ENCODE measurements at places on chromosomes 1 and 21.

DNA sequence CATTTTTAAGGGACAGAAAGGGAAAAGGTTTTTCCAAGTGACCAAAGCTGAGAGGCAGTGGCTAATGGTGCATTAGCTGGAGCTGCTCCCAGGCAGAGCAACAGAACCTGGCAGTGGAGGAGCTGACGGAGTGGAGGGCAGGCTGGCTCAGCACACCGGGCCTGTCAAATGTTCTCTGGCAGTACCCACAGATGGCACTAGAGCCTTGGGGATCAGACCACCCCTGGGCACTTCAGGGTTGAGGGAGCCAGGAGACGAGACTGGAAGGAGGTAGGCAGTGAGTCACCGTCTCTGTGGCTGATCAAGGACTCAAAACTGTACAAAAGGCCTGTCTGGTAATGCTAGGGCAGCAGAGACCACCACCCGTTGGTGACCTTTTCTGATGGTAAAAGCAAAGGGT lies 121.7 kb upstream of the KIAA0040 start:
- DNase-seq, result no peak

- no peak for DNase-seq
Observed at GRCh38 chr1:25619101-25619890, 2.7 kb downstream of the MAN1C1 start.

DNA sequence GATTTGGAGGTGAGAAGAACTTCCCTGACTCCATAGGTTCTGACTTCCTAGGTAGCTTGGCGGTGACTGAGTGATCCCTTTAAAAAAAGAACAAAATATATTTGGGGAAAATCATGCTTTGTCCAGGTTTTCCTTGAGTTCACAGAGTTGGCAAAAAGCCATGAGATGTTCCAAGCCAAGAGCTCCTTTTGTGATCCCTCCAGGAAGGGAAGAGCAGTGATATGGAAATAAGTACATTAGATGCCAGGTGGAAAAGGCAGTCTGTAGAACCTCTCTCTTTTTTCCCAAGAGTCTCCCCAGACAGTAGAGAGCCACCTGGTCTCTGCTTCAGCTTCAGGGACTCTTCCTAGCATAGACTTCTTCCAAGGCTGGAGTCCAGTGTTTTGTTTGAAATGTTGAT lies 10.2 kb downstream of the TLCD4 start:
- no peak for DNase-seq

- DNase-seq, result no peak
Observed at GRCh38 chr1:65992165-65992821, 199.6 kb downstream of the PDE4B start.

- no peak for DNase-seq
Observed at GRCh38 chr1:228979325-228979699, 244.0 kb downstream of the RHOU start.

- DNase-seq, result no peak
Observed at GRCh38 chr1:118783095-118783758, 204.9 kb downstream of the TBX15 start.

DNA sequence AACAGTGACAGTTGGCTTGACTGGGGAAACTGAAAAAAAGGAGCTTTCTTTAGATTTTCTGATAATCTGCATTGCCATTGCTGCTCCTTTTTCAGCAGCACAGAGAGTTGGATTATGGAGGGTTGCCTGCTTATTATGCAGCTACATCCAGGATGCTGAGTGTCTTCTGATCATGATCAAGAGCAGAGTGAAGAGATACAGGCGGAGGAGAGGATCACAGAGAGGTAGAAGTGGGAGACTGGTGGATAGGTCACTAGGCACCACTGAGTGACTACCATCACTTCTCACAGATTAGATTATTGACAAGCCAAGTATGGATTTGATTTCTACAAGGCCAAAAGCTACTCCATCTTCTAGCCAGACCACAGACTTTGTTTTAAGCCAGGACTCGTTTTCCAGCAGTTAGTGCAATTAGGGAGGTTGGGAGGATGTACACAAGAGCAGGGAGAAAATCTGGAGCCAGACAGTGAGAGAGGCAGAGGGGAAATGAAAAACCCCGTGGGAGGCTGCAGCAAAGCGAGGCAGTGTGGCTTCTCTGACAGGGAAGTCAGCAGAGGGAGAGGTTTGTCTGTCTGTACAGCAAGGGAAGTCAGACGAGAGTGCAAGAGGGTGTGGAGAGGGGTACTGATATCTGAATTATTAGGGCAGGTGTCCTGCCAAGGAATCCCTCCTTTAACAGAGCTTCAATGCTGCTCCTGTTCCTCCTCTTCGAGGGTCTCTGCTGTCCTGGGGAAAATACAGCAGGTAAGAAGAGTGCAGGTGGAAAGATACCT lies at the start of gene CD1E:
CD1E (plus strand) TSS at position 592 of the 773 bp plus-strand sequence; CDS start at position 687, 95 bp downstream.
- no peak for DNase-seq

GRCh38 chr1:2543543-2544092 lies 12.6 kb upstream of the TNFRSF14 start:
- no peak for DNase-seq

GRCh38 chr1:37945251-37945650 lies 1.6 kb downstream of the INPP5B start:
- no peak for DNase-seq

- DNase-seq, result no peak
Observed at GRCh38 chr1:22529901-22530621, 33.2 kb upstream of the EPHA8 start.

GRCh38 chr1:55213151-55213884 lies 1.8 kb downstream of the USP24 start:
- no peak for DNase-seq

DNA sequence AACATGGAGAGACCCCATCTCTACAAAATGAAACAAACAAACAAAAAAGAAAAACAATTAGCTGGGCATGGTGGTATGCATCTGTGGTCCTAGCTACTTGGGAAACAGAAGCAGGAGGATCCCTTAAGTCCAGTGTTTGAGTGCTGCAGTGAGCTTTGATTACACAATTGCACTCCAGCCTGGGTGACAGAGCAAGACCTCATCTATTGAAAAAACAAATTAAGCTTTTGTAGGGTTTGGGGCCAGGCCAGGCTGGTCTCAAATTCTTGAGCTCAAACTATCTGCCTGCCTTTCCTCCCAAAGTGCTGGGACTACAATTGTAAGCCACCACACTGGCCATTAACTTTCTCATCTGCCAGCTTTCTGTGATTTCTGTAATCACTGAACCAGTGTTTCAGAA lies 27.2 kb downstream of the NIPAL3 start:
- DNase-seq, result no peak

DNA sequence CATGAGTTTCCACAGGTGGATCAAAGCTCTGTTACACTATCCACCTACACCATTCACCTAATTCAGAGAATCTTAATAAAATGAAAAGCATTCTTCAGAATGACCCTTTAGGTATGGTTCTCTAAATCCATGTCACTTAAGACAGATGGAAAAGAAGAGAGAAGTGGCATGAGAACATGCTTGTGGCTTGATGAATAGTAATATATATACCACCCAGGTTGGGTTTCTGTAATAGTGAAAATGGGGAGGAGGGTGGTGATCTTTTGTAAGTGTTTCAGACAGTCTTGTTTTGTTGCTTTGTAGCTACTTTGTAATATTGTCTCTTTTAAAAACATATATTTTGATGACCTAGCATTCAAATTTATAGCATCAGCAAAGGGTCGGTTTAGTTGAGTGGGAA lies 469.8 kb downstream of the USP25 start:
- DNase-seq, result no peak

- DNase-seq, result no peak
Observed at GRCh38 chr1:982765-983436, 1.0 kb upstream of the PERM1 start.

GRCh38 chr1:100606438-100606837 lies 68.5 kb downstream of the GPR88 start:
- DNase-seq, result no peak

GRCh38 chr1:68377098-68377497 lies 72.7 kb downstream of the RPE65 start:
- no peak for DNase-seq

DNA sequence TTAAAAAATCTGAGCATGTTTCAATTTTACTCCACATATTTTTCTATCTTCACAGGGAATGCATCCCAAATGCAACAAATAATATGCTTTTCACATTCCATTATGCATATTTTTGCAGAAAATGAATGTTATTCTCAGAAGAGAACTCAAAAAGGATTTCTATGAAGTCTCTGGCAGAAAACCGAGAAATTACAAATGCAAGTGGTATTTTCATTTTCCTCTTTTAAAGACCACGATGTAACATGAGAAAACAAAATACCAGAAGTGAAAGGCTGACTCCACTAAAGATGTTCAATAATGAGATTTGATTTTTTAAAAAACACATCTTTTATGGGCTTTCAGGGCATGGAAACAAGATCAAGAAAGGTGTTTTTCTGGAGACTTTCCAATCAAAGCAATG lies 5.0 kb upstream of the PDC start:
- no peak for DNase-seq

GRCh38 chr1:207030522-207031009 lies 2.0 kb downstream of the C1orf116 start:
- DNase-seq, result no peak

DNA sequence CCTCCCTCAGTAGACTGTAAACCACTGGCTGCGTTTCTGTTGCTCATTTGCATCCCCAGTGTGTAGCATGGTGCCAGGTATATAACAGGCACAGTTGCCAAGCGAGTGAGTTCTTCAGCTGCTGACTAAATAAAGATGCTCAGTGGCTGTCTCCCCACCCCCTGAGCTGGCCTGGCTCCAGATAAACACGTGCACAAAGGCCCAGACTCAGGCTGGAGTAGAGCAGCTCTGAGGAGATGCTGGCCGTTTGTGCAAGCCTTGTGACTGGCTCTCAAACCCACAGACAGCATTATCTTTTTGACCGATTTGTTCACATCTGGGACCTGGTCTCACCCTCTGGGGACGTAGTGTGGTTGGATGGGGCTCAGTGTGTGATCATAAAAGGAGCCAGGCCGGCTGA lies 7.1 kb downstream of the CHRNB2 start:
- no peak for DNase-seq

GRCh38 chr21:34027721-34028461 lies 45.5 kb upstream of the MRPS6 start:
- no peak for DNase-seq

GRCh38 chr1:59204001-59204400 lies 92.9 kb upstream of the FGGY start:
- DNase-seq, result no peak

DNA sequence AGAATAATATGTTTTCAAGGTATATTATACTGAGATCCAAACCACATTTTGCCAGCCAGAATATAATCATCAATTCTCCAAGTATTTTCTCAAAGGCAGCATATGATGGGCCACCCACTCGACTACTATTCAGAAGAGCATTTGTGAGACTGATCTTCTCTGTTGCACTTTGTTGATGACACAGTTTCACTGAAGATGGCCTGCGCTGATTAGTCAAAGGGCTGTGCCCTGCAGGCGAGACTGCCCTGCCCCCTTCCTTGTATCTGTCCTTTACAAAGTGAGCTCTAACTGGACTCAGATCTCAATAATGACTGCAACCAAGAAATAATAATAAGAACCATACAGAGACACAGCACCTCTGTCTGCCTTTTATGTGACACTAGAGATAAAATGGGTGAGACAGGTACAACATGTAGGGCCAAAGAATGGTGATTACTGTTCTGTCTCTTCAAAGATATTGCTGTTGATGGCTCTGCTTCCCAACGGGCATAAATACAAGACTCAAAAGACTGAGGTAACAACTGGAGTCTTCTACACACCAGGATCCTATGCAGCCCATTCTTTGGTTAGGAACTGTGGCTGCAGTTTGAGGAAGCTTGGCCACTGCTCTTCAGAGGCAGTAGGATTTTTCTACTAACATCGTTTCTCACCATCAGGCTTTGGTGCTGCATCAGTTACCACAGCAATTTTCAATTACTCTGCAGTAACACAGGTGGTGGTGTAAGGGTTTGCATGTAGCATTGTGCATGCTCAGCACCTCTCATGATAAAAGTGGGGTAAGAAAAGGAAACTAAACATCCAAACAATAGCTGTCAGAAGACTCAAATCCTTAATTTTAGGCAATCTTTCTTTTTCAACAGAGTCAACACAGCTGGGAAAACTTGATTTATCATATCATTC lies 481.1 kb downstream of the PTBP2 start:
- DNase-seq, result no peak

GRCh38 chr1:228151180-228151925 lies 1.6 kb downstream of the GJC2 start:
- DNase-seq, result no peak

DNA sequence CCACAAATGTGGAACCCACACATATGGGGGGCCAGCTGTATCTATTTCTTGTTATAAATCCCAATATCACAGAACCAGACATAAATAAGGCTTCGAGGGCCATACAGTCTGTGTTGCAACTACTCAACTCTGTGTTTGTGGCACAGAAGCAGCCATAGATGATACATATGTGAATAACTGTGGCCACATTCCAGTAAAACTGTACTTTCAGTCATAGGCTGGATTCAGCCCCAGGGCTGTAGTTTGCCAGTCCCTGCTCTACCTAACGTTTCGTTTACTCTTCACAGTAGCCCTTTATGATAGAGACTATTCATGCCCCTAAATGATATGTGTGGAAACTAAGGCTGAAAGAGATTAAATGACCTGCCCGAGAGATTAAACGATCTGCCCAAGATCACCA lies 48.7 kb downstream of the FHAD1 start:
- DNase-seq, result no peak

DNA sequence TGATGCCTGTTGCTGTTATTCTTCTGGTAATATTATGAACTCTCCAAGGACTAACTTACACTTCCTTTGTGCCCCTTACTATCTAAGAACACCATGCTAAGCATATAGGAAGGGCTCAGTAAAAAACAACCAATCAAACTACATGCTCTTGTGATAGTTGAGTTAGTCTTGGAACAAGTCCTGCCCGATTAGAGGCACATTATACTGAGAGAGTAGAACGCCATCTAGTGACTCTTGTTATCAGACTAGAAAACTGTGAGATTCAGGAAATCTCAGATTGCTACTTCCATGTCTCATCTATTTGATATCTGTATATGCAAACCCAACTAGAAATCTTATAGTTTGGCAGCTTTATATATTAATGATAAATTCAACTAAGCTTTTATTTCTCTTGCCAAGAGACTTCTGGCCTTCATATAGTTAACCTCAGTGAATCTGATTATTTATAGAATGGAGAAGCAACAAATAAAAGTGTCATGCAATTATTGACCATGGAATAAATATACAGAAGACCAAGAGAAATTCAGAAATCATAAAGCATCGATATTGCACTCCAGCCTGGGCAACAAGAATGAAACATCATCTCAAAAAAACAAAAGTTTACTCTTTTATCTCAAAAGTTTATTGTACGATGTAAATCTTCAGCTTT lies 7.8 kb upstream of the SRRM1 start:
- no peak for DNase-seq

- no peak for DNase-seq
Observed at GRCh38 chr1:34113362-34113761, 51.7 kb downstream of the CSMD2 start.

- no peak for DNase-seq
Observed at GRCh38 chr1:172398193-172398592, 22.3 kb upstream of the C1orf105 start.

All from keratinocyte (primary cell).